CD4-positive, alpha-beta T cell (primary cell): ENCODE measurements at places on chromosomes 16 and 17. TPM values are rescaled to one million over a fixed set of nuclear protein-coding genes. Genes with fewer than 3 reads are reported as not detected.

The YWHAE gene
- 133 TPM for total RNA-seq

The TMEM106A gene
- 6.3 TPM for total RNA-seq

The WNK4 gene
- 0.74 TPM for total RNA-seq

The CCDC200 gene
- total RNA-seq = 1.0 TPM

DNA sequence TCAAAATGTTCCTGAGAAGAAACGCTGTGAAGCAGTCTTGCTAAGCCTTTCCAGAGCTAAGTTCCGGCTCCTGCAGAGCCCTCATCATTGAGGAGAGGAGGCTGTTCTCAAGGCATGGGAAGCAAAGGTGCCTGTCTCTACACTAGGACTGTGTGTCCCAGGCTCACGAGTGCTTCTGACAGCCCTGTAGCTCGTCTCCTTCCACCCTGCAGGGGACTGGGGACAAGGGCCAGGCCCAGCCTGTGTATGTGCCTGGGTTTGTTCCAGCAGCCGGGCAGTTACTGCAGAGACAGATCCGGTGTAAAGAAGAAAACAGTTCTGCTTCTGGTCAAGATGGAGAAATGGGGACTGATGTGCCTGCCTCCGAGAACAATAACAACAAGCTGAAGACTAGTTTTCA, 156.0 kb downstream of the ENGASE start:
- H3K27me3 ChIP-seq = no peaks in the 10 kb centered on the region
- no peak for DNase-seq
- H3K27ac ChIP-seq = no peak overlapping the region
- H3K4me3 ChIP-seq = no peak overlapping the region
- H3K36me3 ChIP-seq = no peaks in the 10 kb centered on the region
- H3K4me1 ChIP-seq = no peaks in the 10 kb centered on the region

GRCh38 chr17:57531648-57532504, 213.2 kb downstream of the CCDC182 start:
- H3K27ac ChIP-seq = no peak overlapping the region
- no peaks in the 10 kb centered on the region for H3K27me3 ChIP-seq
- peaks cover 10% of the 10 kb centered on the region for H3K36me3 ChIP-seq
- no peak for DNase-seq
- H3K4me1 ChIP-seq = peaks cover 17% of the 10 kb centered on the region

- no peak for DNase-seq
- no peak overlapping the region for H3K4me3 ChIP-seq
- H3K4me1 ChIP-seq = no peaks in the 10 kb centered on the region
- no peak overlapping the region for H3K27ac ChIP-seq
- peaks cover 3% of the 10 kb centered on the region for H3K27me3 ChIP-seq
Observed at GRCh38 chr16:82609140-82609539, 17.6 kb upstream of the CDH13 start.

- H3K27me3 ChIP-seq = no peaks in the 10 kb centered on the region
- H3K36me3 ChIP-seq = no peaks in the 10 kb centered on the region
- H3K4me3 ChIP-seq = no peak overlapping the region
- H3K4me1 ChIP-seq = no peaks in the 10 kb centered on the region
Observed at GRCh38 chr16:73022534-73022933, 25.4 kb downstream of the ZFHX3 start.

GRCh38 chr16:15843635-15844279, 13.1 kb downstream of the MYH11 start:
- H3K27ac ChIP-seq = no peak overlapping the region
- DNase-seq = no peak
- H3K36me3 ChIP-seq = no peaks in the 10 kb centered on the region
- no peaks in the 10 kb centered on the region for H3K27me3 ChIP-seq

DNA sequence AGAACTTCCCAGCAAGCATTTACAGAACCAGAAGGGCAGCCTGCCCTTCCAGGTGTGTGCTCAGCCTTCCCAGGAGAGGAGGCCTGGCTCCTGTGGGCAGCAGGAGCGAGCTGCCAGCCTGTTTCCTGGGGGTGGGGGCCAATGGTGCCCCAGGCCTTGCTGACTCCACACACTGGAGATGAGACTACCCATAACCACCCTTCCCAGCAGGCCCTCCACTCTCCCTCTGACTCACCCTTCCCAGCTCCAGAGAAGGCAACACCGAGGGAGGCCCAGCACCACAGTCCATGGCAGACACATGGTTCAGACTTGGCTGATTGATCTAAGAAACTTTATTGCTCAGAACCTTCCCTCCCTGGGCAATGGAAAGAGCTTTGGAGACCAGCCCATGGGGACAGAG, 1.8 kb upstream of the PRSS53 start:
- H3K36me3 ChIP-seq = peaks cover 24% of the 10 kb centered on the region
- no peaks in the 10 kb centered on the region for H3K27me3 ChIP-seq
- H3K4me3 ChIP-seq = no peak overlapping the region
- DNase-seq = no peak

The NOD2 gene
- total RNA-seq = 4.5 TPM

The KRT33B gene
- total RNA-seq = not detected

- peak within 1 kb of the TSS; percentile 85 for H3K4me3 ChIP-seq
- H3K4me1 ChIP-seq = peaks cover 74% of the 10 kb centered on the region
- no peaks in the 10 kb centered on the region for H3K27me3 ChIP-seq
- peaks cover 18% of the 10 kb centered on the region for H3K36me3 ChIP-seq
Observed at GRCh38 chr16:3577302-3577752, at the start of gene NLRC3. Gene NLRC3 (minus strand): TSS chr16:3577403. CDS start chr16:3565036, 12,367 bp downstream.

- H3K4me1 ChIP-seq = peaks cover 51% of the 10 kb centered on the region
- H3K4me3 ChIP-seq = peak overlapping the region; percentile 91
- no peak overlapping the region for H3K27ac ChIP-seq
- DNase-seq = peak; percentile 32
- peaks cover 2% of the 10 kb centered on the region for H3K27me3 ChIP-seq
- H3K36me3 ChIP-seq = peaks cover 11% of the 10 kb centered on the region
Observed at GRCh38 chr16:3879258-3879886, 1.1 kb downstream of the CREBBP start.

GRCh38 chr16:47523342-47524006, 62.3 kb downstream of the PHKB start:
- no peak for DNase-seq
- peaks cover 4% of the 10 kb centered on the region for H3K36me3 ChIP-seq
- no peak overlapping the region for H3K27ac ChIP-seq
- no peak overlapping the region for H3K4me3 ChIP-seq

DNA sequence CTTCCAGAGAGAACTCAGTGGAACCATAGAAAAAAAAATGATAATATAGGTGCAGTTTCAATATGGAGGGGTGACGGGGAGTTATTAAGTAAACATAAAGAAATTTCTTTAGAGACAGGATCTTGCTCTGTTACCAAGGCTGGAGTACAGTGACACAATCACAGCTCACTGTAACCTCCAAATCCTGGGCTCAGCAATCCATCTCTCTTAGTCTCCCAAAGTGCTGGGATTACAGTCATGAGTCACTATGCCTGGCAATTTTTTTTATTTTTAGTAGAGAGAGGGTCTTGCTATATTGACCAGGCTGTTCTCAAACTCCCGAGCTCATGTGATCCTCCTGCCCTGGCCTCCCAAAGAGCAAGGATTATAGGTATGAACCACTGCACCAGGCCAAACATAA, 48.8 kb downstream of the NLRC5 start:
- no peak for DNase-seq
- no peaks in the 10 kb centered on the region for H3K27me3 ChIP-seq
- H3K27ac ChIP-seq = peak overlapping the region; percentile 57
- no peak overlapping the region for H3K4me3 ChIP-seq
- peaks cover 99% of the 10 kb centered on the region for H3K4me1 ChIP-seq

- no peaks in the 10 kb centered on the region for H3K27me3 ChIP-seq
- peaks cover 26% of the 10 kb centered on the region for H3K36me3 ChIP-seq
- peak overlapping the region; percentile 99 for H3K27ac ChIP-seq
- no peak for DNase-seq
- peaks cover 92% of the 10 kb centered on the region for H3K4me1 ChIP-seq
Observed at GRCh38 chr17:45227101-45227925, 5.6 kb downstream of the FMNL1 start.

DNA sequence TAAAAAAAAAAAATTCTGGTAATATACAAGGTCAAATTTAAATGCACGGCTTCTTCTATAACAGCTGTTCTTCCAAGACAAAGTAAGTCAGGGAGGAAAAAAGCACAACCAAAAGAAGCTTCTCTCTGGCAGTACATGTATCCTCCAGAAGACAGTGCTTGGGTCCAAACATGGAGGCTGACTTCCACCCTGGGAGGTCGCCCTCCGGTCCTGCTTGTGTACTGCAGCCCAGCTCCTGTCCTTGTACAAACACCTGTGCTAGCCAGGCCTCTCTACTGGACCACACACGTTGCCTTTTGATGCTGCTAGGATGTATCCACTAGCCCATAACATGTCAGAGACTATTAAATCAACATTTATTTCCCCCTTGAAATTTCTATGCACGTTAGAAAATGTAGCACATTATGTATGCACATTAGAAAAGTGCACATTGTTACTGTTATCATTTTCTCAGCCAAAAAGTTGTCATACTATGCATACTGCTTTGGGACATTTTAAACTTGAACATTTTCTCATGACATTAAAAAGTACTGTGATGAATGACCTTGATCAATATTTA, 21.9 kb downstream of the TEKT3 start:
- no peak overlapping the region for H3K27ac ChIP-seq
- H3K4me1 ChIP-seq = no peaks in the 10 kb centered on the region
- H3K36me3 ChIP-seq = no peaks in the 10 kb centered on the region
- no peak for DNase-seq
- H3K27me3 ChIP-seq = peaks cover 4% of the 10 kb centered on the region
- no peak overlapping the region for H3K4me3 ChIP-seq

DNA sequence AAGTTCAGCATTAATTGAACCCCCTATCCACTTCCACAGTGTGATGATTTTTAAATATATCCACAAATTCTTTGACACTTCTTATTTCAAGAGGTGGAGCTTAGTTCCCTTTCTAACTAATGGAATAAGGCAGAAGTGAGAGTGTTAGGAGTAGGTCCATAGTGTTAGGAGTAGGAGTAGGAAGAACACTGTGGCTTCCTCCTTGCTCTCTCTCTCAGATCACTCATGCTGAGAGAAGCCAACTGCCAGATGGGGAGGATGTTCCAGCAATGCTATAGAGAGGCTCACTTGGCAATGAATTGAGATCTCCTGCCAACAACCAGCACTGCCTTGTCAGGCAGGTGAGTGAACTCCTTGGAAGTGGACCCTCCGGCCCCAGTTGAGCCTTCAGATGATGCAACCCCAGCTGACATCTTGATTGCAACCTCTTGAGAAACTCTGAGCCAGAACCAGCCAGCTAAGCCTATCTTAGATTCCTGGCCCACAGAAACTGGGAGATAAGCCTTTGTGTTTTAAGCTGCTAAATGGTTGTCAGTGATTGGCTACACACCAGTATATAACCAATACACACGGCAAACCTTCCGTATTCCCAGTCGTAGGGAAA, 44.3 kb downstream of the SPECC1 start:
- H3K27ac ChIP-seq = no peak overlapping the region
- H3K36me3 ChIP-seq = no peaks in the 10 kb centered on the region
- DNase-seq = no peak
- no peaks in the 10 kb centered on the region for H3K27me3 ChIP-seq
- H3K4me1 ChIP-seq = no peaks in the 10 kb centered on the region
- no peak overlapping the region for H3K4me3 ChIP-seq

The DNAH17 gene
- total RNA-seq = 0.14 TPM

- H3K4me1 ChIP-seq = peaks cover 62% of the 10 kb centered on the region
- no peak for DNase-seq
- peaks cover 21% of the 10 kb centered on the region for H3K36me3 ChIP-seq
- H3K27ac ChIP-seq = no peak overlapping the region
Observed at GRCh38 chr17:63429766-63430165, 16.3 kb downstream of the CYB561 start.

DNA sequence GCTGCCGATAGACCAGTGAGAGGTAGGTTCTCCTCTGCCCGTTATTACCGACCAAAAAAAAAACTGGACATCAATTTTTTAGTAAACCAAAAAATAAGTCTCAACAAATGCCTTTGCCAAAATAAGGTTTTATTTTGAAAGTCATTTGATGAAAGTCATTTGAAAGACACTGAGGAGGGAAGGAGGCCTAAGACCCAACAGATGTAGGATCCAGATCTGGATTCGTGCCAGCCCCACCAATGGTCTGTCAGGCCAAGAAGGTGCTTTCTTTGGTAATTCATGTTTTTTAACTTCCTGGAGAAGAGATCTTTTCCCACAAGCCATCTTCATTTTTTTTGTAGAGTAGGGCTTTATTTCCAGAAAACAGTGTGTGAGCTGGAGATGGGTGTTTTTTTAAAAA, 18.1 kb downstream of the NTAN1 start:
- H3K4me1 ChIP-seq = no peaks in the 10 kb centered on the region
- no peak overlapping the region for H3K27ac ChIP-seq
- no peak overlapping the region for H3K4me3 ChIP-seq
- no peak for DNase-seq
- peaks cover 82% of the 10 kb centered on the region for H3K36me3 ChIP-seq

- no peaks in the 10 kb centered on the region for H3K4me1 ChIP-seq
- DNase-seq = no peak
- no peak overlapping the region for H3K4me3 ChIP-seq
- no peak overlapping the region for H3K27ac ChIP-seq
- no peaks in the 10 kb centered on the region for H3K27me3 ChIP-seq
- no peaks in the 10 kb centered on the region for H3K36me3 ChIP-seq
Observed at GRCh38 chr17:8614988-8615387, 15.5 kb downstream of the MYH10 start.

DNA sequence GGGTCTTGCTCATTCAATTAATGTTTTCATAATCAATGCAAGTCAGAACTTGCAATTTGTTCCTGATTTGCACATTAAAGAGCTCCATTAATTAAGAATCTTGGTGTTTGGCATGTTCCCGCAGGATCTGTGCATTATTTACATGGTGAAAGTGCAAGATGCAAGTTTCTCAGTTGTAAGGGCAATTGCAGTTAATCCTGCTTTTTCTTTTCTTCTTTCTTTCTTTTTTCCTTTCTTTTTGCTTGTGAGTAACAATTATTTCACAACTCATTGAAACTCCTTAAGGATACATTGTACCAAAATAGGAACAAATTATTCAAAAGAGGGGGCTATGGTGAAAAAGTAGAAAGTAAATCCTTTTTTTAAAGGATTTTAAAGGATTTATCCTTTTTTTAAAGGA, 24.2 kb downstream of the AATF start:
- H3K36me3 ChIP-seq = peaks cover 21% of the 10 kb centered on the region
- no peaks in the 10 kb centered on the region for H3K27me3 ChIP-seq
- H3K4me1 ChIP-seq = no peaks in the 10 kb centered on the region
- no peak overlapping the region for H3K4me3 ChIP-seq
- DNase-seq = no peak

The LGALS9B gene
- total RNA-seq = not detected

GRCh38 chr17:80246266-80246681, 14.4 kb upstream of the RNF213 start:
- H3K4me3 ChIP-seq = no peak overlapping the region
- peaks cover 31% of the 10 kb centered on the region for H3K36me3 ChIP-seq
- no peaks in the 10 kb centered on the region for H3K27me3 ChIP-seq
- no peak overlapping the region for H3K27ac ChIP-seq
- no peaks in the 10 kb centered on the region for H3K4me1 ChIP-seq

The TP53TG3B gene
- not detected for total RNA-seq

The TSPOAP1 gene
- total RNA-seq = 17.8 TPM

- H3K27ac ChIP-seq = no peak overlapping the region
- no peak overlapping the region for H3K4me3 ChIP-seq
- DNase-seq = no peak
- no peaks in the 10 kb centered on the region for H3K4me1 ChIP-seq
- H3K27me3 ChIP-seq = no peaks in the 10 kb centered on the region
Observed at GRCh38 chr16:74743668-74744299, 30.8 kb downstream of the FA2H start.

- H3K27me3 ChIP-seq = peaks cover 13% of the 10 kb centered on the region
- no peak overlapping the region for H3K27ac ChIP-seq
- DNase-seq = no peak
- no peaks in the 10 kb centered on the region for H3K4me1 ChIP-seq
Observed at GRCh38 chr17:4610656-4611055, 26.3 kb downstream of the SMTNL2 start.

GRCh38 chr17:43368740-43369506, 29.9 kb upstream of the ARL4D start:
- H3K27ac ChIP-seq = peak overlapping the region; percentile 86
- DNase-seq = peak; percentile 72
- no peaks in the 10 kb centered on the region for H3K36me3 ChIP-seq
- H3K4me1 ChIP-seq = peaks cover 38% of the 10 kb centered on the region
- peak overlapping the region; percentile 83 for H3K4me3 ChIP-seq
- no peaks in the 10 kb centered on the region for H3K27me3 ChIP-seq
